HL-60 (cell line): ENCODE measurements at places on chromosomes 6 and 20.

DNA sequence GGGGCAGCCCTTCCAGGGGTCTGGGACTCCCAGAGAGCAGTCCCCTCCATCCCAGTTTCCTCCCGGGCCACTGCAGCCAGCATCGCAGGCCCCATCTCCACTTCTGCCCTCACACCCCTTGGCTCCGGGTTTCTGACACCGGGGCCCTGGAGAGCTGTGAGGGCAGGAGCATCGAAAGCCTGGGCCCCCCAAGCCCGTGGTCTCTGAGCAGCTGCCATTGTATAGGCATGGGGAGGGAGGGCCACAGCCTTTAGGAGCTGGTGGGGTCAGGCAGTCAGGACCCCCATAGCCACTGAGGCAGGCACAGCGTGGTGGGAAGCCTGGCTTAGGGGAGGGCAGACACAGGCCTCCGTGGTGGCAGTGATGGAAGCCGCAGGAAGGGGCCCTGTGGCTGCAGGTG, 9.7 kb upstream of the GPSM3 start:
- no peak for DNase-seq

GRCh38 chr6:121880831-121881230, 445.4 kb downstream of the GJA1 start:
- DNase-seq: no peak

DNA sequence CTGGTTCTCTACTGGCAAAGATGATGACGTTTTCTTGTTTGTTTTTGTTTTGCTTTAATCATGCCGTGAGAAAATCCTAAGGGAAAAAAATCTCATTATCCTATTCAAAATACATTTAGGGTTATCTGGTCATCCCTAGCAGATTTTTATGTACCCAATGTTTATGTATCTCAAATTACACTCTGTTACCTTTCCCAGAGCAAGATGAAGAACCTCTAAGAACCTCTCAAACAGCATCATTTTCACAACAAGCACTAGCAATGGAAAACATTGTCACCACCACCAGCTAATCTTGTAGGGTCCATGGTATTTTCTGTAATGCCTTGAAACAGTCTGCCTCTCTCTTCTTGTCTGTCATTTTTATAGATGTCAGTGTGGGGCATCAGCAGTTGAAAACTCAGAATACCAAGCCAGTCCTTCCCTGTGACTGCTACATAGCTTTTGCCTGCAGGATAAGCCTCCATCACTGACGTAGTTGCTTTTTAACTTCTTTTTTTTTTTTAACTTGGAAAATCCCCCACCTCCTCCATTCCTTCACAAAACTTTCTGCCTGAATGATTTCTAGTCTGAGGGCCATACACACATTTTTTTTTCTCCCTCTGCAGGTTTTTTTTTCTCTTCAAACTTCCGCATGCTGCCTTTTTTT, 2.4 kb upstream of the SNAP25 start:
- DNase-seq: no peak

- DNase-seq: peak; percentile 49
Measured at GRCh38 chr20:1857466-1857865, 37.7 kb upstream of the SIRPA start.

DNA sequence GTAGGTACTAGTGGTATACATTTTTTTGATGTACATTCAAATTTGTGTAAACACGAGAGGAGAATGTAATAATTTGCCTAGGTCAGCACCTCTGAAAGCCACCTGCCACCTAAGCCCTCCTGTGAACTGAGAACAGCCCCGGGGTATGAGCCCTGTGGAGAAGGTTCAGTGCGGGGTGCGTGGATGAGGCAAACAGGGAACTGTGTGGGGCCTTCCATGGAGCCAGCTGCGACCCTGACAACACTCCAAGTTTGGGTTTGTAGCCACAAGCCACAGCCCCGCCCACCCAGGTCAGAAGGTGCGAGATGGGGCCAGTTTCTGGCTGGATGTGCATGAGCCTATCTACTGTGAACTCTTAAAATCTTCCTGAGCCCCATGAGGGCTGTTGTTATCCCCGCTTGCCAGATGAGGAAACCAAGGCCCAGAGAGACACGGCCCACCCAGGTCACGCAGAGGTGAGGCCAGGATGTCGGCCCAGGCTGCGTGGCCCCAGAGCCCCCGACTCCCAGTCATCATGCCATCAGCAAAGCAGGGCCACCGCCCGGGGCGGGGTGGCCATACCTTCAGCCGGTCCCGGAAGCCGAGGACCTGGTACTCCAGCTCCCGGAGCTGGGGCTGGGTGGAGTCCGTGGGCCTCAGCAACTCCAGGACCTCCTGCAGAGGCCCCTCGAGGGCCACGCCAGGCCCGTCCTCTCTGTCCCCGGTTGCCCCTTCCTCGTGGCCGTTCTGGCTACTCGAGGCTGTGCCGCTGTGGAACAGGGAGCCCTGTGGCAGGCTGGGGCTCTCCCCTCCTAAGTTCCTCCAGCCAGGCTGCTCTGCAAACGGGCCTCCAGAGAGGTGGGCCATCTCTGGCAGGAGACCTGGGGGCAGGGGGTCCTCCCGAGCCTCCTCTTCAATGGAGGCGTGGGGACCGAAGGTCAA, 89.6 kb downstream of the RIPOR3 start:
- DNase-seq: peak; percentile 10

DNA sequence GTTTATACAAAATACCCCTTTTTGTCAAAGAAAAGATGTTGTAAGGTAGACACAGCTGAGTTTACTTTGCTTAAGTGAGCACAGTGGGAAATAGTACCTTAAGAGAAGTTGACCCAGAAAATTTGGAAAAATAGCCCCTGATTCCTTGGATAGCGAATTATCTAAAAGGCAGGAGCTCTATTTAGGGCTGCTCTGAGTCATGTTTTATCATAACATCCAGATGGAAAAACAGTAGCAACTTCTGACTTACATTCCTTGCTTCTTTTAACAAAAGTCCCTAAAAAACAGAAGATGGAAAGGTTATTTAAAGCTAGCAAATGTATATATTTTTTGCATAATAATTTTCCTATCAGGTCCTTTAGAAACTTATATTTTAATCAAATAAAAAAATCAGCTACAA, 59.0 kb downstream of the THEMIS start:
- DNase-seq: no peak

GRCh38 chr20:43191946-43192863, 2.5 kb upstream of the PTPRT start:
- peak; percentile 20 for DNase-seq

- DNase-seq: no peak
Measured at GRCh38 chr6:27205375-27206278, 41.9 kb upstream of the PRSS16 start.

GRCh38 chr6:2546901-2547300, 203.8 kb downstream of the MYLK4 start:
- DNase-seq: no peak

- DNase-seq: no peak
Measured at GRCh38 chr6:108798670-108799353, 49.4 kb upstream of the ARMC2 start.

DNA sequence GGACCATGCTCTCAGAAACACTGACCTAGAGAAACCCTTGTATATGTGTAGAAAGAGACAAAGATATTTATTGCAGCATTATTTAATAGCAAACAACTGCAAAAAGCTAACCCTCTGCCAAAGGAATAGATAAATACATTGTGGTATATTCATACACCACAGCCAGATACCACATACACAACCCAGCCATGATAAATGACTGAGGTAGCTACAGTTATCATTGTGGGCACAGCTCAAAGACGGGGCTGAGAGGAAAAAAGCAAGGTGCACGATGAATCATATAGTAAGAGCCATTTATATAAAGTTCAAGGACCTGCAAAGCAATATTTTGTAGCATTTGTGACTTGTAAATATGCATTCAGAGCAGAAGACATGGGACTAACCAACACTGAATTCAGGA, 30.8 kb downstream of the RSPO4 start:
- DNase-seq: no peak

DNA sequence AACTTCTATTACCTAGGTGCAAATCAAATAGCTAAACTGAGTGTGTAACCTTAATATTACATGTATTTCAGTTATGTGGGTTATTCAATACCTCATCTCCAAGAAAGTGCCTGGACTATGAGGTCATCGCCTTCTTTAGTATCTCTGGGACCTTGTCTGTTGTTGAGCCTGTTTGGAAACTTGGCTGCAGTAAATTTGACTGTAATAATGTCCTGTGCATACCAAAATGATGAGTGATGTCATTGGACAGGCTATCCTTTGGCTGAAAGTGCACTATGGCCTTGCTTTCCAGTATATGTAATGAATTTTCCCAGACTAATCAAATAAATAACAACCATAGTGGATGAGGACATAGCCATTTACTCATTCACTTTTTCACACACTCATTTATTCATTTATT, 455.1 kb downstream of the ADGRB3 start:
- no peak for DNase-seq
